ENCODE measurements at places on chromosomes 13 and 19.
A peak's percentile ranks its signal among the peaks of the same experiment; 100 is the strongest.

DNA sequence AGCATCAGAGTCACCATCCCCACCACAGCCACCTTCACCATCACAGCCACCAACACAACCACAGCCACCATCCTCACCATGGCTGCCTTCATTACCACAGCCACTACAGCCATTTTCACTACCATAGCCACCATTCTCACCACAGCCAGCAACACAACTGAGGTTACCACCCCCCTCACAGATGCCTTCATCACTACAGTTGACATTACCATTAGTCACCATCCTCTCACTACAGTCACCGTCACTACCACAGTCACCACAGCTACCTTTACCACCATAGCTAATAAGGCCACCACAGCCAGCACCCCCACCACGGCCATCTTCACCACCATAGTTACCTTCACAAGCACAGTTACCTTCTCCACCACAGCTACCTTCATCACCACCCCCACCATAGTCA is 269.6 kb downstream of the DNAJC15 start:
- DNase-seq = no peak

DNA sequence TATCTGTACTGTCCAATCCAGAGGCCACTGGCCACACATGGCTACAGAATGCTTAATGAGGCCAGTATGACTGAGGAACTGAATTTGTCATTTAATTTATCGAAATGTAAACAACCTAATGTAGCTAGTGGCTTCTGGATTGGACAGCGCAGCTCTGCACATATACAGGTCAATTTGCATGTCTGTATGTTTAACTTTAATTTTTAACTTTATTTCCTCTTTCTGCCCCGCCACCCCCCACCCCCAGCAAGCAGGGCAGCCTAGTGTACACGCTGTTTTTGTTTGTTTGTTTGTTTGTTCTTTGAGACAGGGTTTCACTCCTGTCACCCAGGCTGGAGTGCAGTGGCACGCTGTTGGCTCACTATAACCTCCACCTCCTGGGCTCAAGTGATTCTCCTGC is 15.5 kb downstream of the ZSWIM9 start:
- no peak for DNase-seq

DNA sequence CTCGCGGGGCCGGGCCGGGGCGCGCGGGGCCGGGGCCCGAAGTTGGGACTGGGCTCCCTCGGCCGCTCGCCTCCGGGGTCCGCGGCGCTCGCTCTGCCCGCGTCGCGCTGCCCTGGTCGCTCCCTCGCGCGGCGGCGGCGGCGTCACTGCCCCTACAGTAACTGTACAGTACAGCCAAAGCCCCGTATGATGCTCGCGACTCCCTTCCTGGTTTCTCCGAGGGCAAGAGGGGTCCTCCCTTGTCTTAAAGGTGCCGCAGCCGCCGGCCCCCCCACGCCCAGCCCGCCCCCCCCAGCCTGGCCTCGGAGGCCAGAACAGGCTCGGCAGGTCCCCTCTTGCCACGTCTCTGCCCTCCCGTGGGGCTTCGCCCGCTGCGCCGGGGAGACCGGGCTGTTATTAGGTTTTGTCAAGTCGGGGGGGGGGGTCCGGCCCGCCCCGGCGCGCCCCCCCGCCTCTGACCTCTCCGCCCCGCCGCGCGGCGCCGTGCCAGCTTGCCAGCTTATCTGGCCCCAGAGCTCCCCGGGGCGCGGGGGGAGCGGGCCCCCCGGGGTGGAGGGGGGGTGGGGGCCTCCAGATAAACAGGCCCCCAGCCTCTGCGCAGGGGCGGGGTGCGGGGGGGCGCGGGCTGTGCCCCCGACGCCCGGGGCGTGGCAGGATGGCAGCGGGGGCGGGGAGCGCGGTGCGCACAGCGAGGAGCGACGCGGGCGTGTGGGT is at the start of gene ZBTB7A:
Gene ZBTB7A, minus strand, starts transcription at position 218 of the 714 bp plus-strand sequence. CDS start 11,667 bp downstream, outside the sequence.
- no peak for DNase-seq

DNA sequence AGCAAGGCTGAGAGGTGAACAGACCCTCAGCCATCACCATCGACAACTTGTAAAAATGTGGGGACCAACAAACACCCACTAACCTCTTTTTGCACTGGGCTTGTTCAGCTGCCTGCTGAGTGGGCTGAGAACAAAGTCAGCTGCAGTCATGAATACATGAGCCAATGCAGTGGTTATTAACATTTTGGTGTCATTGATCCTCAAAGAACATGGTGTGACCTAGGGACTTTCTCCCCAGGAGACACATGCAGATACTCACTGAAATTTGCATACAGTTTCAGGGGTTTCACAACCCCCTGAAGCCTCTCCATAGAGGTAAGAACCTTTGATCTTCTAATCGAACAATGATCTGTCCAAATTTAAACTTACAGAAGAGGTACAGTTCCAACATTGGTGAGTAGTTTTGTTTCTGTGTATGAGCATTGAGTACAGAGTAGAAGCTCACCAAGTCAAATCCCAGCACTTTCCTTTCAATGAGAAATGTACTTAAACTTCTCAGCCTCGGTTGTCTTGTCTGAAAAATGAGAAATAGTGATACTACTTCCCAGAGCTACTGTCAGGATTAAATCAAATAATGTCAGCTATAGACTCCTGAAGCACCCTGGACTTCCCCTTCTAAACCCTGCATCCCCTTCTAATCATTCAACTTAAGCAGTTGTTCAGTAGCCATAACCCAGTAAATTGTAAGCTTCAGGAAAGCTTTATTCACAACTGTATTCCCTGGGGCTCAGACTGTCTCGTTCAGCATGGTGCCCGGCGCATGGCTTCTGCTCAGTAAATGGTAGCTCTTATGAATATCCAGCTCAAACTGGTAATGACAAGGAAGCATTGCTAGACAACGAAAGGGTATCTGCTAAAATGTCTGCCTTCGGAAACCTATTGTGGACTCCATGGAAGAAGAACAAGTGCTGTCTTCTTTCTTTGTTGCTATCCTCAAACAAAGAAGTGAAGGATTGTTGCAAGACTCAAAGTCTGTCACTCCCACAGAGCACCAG is 148.7 kb downstream of the FOXO1 start:
- DNase-seq = no peak

DNA sequence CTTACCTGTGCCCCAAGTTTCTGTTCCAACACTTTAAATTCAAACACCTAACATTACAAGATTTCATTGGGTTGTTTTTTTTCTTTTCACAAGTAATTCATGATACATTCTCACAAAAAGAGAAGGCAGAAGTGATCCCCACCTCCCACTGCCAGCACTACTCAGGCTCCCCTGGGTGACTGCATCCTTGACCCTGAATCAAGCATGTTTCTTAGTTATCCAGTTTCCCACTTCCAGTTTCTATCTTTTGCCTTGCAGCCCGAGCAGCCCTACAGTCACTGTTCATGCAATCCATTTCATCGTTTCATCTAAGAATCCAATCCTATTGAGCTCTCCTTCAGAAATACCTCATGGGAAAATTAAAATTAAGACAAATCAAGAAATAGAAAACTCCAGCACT is 61.4 kb downstream of the RNASEH2B start:
- DNase-seq = no peak

GRCh38 chr19:23779645-23780044 is 21.0 kb upstream of the ZNF681 start:
- no peak for DNase-seq

- no peak for DNase-seq
These were observed 25.2 kb upstream of the F7 start for GRCh38 chr13:113080361-113080831.

- DNase-seq = peak; percentile 84
These were observed 764 bp downstream of the MIR17HG start for GRCh38 chr13:91347996-91348905.

DNA sequence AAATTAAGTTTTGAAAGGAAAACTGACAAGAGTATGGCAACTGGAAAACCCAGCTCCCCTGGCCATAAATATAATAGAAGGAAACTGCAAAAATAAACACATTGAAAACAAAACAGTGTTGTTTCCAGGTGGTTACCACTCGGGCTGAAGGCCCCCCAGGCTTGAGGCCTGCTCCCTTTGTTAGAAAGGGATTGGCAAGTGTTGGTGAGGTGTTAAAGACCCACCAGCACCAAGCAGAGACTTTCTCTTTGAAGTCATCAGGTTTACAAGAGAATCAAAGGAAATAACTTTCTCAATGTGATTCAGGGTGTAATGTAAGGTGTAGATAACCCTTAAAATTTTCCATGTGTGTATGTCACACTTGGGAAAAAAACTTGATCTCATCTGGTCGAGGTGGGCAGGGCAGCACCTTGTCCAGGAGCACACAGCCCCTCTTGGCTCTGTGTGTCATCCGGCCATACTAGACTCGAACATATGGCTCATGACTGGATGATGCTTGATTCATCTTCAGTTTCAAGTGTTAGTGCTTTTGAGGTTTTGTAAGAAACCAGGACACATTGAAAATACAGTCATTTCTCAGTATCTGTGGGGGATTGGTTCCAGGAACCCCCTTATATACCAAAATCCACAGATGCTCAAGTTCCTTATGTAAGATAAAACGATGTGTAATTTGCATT is 7.8 kb downstream of the ACTN4 start:
- no peak for DNase-seq

DNA sequence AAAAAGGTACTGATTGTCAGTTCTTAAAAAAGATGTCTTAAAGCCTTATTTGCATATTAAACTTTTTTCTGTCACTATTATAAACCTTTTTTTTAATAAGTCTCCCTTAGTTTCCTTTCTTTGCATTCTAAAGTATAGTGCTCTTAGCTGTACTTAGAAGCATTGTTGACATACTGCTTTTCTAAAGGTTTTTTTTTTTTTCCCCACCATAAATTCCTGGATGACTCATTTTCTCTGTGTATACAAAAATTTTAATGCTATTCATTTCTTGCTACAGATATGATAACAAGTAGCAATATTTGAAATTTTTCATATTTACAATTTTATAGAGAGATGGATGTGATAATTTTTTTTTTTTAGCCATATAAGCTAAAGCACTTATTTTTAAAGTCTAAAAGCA is 43.5 kb downstream of the METTL21C start:
- no peak for DNase-seq

- no peak for DNase-seq
These were observed 70.6 kb downstream of the MTUS2 start for GRCh38 chr13:28890712-28891111.

DNA sequence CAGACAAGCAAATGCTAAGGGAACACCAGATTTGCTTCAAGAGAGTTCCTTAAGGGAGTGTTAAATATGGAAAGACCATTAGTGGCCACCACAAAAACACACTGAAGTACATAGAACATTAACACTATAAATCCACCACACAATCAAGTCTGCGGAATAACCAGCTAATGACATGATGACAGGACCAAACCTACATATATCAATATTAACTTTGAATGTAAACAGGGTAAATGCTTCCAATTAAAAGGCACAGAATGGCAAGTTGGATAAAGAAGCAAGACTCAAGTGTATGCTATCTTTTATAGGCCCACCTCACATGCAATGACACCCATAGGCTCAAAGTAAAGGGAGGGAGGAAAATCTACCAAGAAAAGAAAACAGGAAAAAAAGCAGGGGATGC is 291.3 kb downstream of the COG6 start:
- no peak for DNase-seq

DNA sequence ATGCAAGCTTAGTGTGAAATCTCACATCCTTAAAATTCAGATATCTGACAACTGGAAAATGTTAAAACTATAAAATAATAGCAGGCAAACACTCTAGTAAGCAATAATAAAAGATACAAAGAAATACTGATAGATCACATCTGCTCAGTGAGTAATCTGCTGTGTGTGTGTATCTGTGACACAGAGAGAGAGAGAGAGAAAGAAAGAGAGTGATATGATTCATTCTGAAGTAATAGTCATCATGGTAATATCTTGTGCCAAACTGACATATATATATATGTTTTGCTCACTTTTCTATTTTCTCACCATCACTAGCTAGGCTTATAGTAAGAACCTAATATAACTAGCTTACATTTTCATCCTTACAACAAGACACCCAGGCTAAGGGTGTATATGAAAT is 288.0 kb upstream of the SLITRK6 start:
- DNase-seq = no peak

DNA sequence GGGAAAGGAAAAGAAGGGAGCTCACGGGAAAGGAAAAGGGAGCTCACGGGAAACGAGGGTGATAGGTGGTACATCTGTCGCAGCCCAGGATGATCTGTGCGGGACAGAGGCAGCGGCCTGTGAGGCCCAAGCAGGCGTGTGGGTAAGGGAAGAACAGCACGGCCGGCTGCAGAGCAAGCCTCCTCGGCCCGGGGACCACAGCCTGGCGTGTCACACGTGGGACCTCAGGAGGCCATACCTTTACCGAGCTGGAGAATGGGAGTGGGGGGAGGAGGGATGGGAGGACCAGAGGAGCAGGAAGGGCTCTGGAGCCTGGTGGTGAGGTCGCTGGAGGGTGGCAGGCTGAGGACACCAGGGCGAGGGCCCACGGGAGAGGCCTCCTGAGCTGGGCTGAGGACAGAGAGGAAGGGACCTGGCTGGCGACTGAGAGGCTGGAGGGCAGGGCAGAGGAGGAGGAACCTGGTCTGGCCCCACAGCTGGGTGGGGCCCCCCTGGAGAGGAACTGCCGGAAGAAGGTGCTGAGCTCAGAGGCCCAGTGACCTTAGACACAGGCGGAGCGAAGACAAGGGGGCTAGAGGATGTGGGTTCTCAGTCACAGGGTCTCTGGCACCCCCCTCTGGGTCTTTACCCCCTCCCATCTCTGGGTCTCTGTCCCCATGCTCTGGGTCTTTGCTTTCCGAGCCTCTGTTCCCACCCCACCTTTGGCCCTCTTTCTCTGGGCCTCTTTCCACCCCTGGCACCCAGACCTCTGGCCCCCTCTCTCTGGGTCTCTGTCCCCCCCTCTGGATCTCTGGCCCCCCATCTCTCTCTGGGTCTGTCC is 2.9 kb upstream of the FTL start:
- peak; percentile 29 for DNase-seq

- no peak for DNase-seq
These were observed 286.5 kb downstream of the FOXO1 start for GRCh38 chr13:40379794-40380578.

- DNase-seq = peak; percentile 8
These were observed 22.3 kb downstream of the SLC7A1 start for GRCh38 chr13:29573190-29573589.

DNA sequence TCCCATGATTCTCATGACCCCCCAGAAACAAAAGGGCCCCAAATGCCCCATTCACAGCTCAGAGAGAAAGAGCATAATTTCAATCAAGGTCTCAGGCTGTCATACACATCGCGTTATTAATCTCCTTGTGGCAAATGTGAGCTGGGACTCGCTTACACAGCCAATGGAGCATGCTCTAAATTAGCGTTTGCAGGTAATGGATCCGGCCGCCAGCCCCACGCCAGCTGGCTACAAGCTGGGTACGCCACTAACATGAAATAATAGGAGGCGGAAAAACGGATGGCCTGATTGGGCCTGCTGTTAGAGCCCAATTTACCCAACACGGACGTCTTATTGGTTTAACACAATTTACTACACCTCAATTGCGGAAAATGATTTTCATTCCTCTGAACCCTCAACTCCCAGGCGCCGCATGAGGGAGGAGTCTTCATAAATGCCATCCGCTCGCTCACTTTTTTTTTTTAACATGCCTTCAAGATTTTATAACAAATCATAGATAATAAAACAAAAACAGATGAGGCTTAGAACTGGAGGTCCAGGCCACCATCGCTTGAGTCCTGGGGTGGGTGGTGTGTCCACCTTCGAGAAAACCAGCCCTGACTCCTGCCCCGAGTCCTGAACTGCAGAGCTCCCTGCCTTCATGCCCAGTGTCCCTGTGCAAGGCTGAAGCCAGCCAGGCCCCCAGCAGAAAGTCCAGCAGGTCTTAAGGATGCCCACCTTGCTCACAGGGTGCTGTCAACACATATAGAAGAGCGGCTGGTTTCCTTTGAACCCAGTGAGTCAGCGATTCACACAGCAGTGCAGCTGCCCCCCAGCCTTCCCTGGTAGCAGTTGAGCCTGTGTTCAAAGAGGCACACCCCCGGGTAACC is 62.1 kb downstream of the PEPD start:
- DNase-seq = no peak

GRCh38 chr19:44512326-44513298 is 12.3 kb upstream of the ZNF180 start:
- DNase-seq = no peak
